ENCODE measurements at places on chromosomes 1 and 21. TPM values are rescaled to one million over a fixed set of nuclear protein-coding genes. Genes with fewer than 3 reads are reported as not detected.

- no peak for DNase-seq
Measured at GRCh38 chr1:15407580-15407979, 2.1 kb upstream of the EFHD2 start.

- no peak for DNase-seq
Measured at GRCh38 chr1:82689217-82689616, 888.5 kb downstream of the ADGRL2 start.

LYPD8 gene
- total RNA-seq = not detected

DNA sequence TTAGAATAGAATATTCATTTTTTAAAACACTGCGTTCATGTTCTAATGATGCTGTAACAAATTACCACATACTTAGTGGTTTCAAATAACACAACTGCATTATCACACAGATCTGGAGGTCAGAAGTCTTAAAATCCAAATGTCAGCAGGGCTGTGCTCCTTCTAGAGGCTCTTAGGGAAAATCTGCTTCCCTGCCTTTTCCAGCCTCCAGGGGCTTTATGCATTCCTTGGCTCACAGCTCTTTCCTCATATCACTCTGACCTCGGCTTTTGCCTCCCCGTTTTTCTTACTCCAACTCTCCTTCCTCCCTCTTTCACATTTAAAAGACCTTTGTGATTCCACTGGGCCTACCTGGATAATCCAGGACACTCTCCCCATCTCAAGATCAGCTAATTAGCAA, 18.6 kb upstream of the FMN2 start:
- no peak for DNase-seq

DNA sequence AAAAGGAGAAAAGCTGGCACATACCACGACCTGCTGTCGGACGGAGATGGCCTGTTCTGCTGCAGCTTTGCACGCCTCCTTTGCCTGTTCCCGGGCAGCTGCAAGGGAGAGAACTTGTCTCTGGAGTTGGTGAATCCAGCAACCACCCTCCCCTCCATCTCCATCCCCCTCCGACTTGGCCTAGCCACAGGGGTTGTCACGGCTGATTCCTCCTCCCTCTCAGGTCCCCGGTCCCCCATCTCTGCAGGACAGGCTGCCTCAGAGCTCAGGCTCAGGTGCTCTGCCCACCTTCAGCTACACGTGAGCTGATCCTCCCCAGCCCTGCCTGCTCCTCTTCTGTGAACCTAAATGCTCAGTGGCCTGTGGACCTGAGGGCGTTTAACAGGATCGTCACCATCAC, 11.1 kb upstream of the SRM start:
- DNase-seq = no peak

DNA sequence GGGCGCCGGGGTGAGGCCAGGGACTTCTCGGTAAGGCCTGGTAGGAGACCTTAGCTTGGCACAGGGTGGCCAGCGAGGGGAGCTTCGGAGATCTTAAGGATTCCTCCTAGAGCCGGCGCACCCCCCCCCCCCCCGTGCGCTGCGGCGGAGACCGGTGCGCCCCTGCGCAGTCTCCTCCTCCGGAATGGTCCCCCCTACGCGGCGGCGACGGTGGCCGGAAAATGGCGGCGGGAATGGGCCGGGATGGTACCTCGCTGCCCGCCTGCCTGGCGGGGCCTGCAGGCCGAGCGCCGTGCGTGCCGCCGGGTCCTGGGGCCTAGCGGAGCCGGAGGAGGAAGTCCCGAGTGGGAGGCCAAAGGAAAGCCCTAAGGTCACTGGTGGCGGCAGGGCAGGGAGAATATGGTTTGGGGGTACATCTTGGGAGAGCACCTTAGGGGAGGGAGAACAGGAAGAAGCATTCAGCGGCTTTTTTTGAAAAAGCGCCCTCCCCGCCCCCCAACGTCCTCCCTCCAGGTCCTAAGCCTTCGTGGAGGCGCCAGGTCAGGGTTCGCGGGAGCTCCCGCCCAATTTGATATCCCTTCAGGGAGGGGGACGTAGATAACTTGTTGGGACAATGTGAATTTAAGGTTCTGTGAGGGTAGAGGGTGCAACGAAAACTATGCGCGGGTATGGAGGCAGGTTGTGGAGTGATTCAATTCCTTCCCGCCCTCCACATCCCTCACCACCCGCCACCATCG, 429 bp downstream of the SRRM1 start:
- DNase-seq = no peak

GRCh38 chr1:73100216-73100615, 817.9 kb upstream of the NEGR1 start:
- DNase-seq = no peak

UBE4B gene
- 35.4 TPM for total RNA-seq

CRYBG2 gene
- total RNA-seq = 1.1 TPM

ADGRL4 gene
- total RNA-seq = 3.1 TPM

DNA sequence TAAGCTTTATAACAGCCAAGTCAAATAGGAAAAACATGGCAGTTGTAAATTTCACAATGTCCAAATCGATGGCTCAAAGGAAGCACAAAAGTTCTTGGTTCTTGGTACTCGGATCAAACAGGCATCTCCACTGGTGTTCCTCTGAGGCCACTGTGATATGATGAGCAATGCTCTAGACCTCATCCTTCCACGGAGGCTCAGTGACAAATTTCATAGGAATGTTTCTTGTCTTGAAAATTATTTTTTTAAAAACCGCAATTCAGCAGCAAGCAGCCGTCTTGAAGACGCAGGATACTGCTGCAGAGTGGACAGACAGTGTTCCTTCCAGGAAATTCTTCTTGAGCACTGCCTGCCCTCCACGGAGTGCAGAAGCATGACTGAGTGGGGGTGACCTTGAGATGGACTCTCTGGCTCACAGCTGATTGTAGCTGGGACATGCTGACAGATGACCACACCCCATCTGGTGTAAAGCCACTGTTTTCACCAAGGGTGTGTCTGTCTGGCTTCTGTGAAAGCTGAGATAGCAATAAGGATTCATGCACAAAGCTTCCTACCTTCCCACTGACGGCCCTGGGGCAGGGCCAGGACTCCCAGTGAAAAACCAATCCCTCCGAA, 61.9 kb downstream of the TIAM1 start:
- no peak for DNase-seq

GRCh38 chr21:43849532-43850299, 15.3 kb upstream of the AGPAT3 start:
- no peak for DNase-seq

TESK2 gene
- total RNA-seq = 1.9 TPM

- no peak for DNase-seq
Measured at GRCh38 chr21:37983336-37984095, 67.3 kb upstream of the KCNJ6 start.

GJA5 gene
- 1.4 TPM for total RNA-seq

LRRC71 gene
- 0.16 TPM for total RNA-seq

TRIM46 gene
- 21.1 TPM for total RNA-seq

DNA sequence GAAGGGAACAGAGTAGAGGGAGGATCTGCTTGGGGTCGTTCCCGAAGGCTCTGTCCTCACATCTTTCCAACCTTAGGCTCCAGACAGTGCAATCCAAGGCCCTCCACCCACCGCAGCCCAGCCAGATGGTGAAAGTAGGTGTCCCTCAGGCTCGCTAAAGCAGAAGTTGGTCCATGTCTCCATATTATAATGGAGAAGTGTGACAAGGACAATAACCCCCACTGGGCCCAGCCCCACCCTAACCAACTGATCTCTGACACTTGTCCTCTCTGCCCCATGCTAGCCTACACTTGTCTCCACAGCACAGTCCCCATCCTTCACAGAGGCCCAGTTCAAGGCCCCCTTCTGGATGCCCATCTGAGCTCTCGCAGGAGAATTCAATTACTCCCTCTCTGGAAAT, 48.7 kb downstream of the DMAP1 start:
- no peak for DNase-seq

GRCh38 chr1:79005945-79006344, 585 bp downstream of the ADGRL4 start:
- DNase-seq = no peak

- DNase-seq = no peak
Measured at GRCh38 chr21:36425286-36425685, 40.1 kb downstream of the CHAF1B start.

PRDX1 gene
- 186 TPM for total RNA-seq

RNU1-4 gene
- total RNA-seq = under 0.01 TPM

CR1L gene
- total RNA-seq = 0.16 TPM

- peak; percentile 71 for DNase-seq
Measured at GRCh38 chr1:37410105-37410504, 64.3 kb upstream of the ZC3H12A start.

- no peak for DNase-seq
Measured at GRCh38 chr1:211687462-211688215, 12.2 kb upstream of the NEK2 start.

DNA sequence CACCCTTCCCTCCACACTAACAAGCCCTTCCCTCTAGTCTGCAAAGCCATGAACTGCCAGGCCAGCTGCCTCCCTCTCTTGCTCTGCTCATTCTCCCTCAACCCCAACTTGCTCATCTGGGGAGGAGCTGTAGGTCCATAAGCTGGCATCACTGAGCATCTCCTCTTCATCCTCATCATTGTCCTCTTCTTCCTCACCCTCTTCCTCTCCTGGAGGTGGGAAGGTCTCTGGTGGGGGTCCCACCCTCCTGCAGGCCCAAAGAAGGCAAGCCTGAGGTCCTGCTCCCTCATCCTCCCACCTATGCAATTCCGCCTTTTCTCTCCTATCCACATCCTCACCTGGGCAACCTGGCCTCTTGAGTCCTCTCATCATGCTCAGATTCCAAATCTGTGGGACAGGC, 2.7 kb downstream of the ZNF692 start:
- no peak for DNase-seq

GRCh38 chr1:28775121-28775942, 36.6 kb upstream of the OPRD1 start:
- peak; percentile 33 for DNase-seq

DNA sequence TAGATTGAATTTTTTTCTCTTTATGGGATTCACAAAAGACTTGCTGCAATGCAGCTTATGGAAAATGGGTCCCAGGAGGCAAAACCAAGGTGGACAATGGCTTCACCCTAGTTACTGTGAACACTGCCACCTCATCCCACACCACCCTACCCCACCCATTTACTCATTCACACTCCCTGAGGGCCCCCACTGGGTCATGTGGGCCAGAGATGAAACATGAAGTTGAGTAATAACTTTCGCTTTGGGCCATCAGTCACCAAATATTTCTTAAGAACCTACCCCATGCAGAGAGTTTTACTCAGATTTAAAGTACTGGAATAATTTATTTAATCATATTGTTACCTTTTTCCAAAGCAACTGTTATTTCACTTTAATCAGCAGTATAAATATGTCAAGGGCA, 191.8 kb downstream of the TPR start:
- DNase-seq = no peak

DNA sequence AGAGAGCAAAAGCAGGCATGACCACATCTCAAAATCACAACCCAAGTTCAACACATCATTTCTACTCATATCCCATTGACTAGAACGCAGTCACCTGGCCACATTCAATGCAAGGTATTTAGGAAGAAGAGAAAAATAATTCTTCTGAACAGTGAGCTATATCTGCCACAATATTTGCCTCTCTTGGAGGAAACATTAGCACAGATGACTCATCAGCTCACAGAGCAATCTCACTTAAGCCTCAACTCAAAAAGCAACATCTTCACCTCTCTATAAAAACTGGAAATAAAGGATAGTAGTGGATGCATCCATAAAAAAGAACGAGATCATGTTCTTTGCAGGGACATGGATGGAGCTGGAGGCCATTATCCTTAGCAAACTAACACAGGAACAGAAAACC, 143.9 kb upstream of the FMN2 start:
- DNase-seq = no peak

GRCh38 chr1:226712742-226713419, 26.2 kb downstream of the ITPKB start:
- DNase-seq = no peak

RASAL2 gene
- 41.8 TPM for total RNA-seq

DISP3 gene
- 26.7 TPM for total RNA-seq

DNA sequence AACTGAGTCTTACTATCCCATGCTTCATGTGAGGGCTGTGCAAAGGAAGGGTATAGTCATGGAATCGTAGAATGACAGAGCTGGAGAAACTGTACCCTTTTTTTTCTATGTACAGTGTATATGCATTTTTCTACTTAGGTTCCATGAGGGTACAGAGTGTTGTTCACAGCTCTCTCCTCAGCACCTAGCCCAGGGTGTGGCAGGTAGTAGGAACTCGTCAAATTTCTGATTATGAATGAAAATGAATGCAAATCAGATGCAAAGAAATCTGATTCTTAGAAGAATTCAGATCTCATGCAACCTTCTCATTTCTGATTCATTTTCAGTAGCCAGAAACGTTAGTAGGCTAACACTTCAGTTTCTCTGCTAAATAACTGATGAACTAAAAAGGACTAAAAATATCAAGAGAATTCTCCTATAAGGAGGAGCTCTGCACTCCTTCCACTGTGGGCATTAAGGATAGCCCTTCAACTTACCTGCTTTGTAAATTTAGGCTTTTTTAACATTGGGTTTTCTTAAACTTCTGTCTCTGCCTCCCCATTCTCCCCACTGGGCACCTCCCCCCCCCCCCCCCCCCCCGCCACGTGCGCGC, 18.0 kb upstream of the HHAT start:
- no peak for DNase-seq

- no peak for DNase-seq
Measured at GRCh38 chr1:170967042-170967910, 31.9 kb downstream of the MROH9 start.

DNA sequence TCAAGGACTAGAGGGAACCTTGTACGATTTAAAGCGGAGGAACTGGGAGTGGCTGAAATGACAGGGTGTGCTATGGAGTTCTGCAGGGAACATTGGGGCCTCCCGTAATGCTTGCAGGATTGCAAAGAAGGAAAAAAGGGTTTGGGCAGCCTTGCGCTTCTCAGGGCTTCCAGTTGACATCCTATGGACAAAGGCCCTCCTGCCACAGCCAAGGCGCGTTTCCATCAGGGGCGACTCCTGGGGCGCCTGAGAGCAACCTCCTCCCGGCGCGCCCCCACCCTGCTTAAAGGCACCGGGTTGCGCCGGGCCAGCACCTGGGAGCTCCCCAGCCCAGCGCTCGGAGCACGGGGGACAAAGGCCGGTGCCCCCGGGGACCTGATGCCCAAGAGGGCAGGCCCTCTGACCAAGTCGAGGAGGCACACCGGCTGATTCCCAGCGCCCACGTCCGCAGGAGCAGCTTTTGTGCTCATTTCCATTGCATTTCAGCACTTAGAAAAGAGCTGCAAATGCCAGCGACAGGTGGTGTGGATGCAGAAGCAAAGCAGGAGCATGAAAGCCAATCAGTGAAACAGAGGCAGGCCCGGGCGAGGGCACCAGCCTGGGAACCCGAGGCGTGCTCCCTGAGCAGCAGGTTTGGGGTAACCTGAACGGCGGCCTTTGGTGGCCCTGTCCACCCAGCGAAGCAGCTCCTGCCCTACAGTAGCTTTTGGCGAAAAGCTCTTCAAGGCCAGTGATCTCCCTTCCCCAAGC, 17.6 kb upstream of the RNF187 start:
- no peak for DNase-seq

- no peak for DNase-seq
Measured at GRCh38 chr21:33406493-33406892, 3.3 kb downstream of the IFNGR2 start.
